ENCODE measurements at places on chromosomes 1 and 21.

DNA sequence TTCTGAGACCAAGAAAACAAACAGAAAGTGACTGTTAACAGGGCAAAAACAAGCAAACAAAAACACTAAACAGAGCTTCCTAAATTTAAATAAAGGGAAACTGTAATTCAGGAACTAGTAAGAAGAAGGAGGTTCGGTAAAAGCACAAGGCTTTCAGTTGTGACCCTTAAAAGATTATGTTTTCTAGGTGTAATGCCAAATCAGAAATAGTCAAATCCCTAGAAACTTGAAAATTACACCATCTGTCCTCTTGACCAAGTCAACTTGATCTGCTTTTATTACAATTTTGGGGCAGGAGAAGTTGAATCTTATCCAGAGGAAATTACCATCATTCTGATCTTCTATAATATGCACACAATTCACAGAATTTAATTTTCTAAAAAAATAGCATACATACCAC lies 754.0 kb upstream of the ADGRL4 start:
- no peak for DNase-seq

DNA sequence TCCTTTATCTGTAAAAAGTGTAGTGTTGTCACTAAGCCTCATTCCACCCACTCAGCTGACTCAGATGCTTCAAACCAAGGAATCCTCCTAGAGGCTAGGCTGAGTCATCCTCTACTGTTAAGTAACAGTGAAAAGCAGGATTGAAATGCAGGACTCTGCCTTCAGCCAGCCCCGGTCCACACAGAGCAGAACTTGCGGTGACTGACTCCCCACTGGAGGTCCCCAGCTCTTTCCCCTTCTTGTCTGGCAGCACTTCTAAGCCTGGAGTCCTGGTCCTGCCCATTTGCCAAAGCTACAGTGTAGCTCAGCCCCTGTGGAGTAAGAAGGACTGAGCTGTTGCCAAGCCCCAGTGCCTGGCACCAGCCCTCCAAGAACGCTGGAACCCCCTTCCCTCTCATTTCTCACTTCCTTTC lies 1.7 kb downstream of the RAB7B start:
- DNase-seq: peak; percentile 49

- no peak for DNase-seq
Observed at GRCh38 chr1:216210081-216210480, 213.2 kb downstream of the USH2A start.

DNA sequence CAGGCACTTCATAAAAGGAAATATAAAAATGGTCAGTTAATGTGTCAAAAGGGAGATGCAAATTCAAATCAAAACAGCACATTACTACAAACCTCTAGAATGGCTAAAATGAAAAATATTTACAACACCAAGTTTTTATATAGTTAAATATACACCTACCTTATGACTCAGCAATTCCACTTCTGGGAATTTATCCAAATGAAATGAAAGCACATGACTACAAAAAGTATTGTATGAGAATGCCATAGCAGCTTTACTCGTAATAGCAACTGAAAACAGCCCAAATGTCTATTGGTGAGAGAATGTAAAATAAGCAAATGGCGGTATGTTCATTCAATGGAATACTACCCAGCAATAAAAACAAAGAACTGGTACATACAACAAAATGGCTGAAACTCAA lies 175.8 kb upstream of the SPAG17 start:
- no peak for DNase-seq

GRCh38 chr1:181191494-181192040 lies 103.1 kb downstream of the IER5 start:
- no peak for DNase-seq

- DNase-seq: no peak
Observed at GRCh38 chr1:178127482-178128191, 33.7 kb downstream of the RASAL2 start.

GRCh38 chr1:209622841-209623829 lies 29.1 kb downstream of the LAMB3 start:
- no peak for DNase-seq

GRCh38 chr1:114719424-114719787 lies 2.8 kb upstream of the NRAS start:
- no peak for DNase-seq

- DNase-seq: no peak
Observed at GRCh38 chr1:21329209-21329844, 39.1 kb upstream of the ECE1 start.

DNA sequence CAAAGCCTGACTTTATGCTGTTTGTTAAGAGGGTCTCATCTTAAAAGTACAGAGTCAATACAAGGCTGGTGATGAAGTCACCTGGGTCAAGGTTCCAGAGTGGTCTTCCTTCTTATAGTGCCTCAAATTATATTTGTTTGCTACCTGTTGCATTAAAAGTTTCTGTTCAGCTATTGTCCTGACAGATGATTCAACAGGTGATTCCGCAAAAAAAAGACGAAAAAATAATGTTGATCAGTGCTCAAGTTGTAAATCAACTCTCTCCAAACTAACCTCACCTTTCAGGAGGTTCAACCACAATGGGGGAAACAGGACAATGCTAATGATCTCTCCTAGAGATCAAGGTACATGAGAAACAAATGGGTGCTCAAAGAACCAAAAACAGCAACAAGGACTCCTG lies 35.7 kb downstream of the HSF2BP start:
- DNase-seq: no peak

GRCh38 chr1:221855156-221855555 lies 113.3 kb upstream of the DUSP10 start:
- no peak for DNase-seq

GRCh38 chr1:43253173-43253572 lies 16.6 kb upstream of the TMEM125 start:
- no peak for DNase-seq

DNA sequence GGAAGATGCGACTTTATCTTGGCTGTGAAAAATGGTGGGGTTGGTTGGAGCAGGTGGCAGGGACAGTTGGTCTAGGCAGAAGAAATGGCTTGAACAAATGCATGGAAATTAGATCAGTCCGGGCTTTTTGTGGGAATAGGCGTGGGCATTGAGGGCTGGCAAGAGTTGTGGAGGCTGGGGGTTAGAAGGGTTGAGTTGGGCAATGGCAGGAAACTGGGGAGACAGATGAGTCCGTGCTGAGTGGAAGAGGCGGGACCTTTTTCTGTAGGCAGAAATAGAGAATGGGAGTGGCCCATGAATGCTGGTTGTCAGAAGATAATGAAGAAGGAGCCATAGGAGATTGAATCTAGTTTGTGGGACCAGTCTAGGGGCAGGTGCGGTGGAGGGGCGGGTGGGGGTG lies 6.9 kb downstream of the PDPN start:
- DNase-seq: no peak

DNA sequence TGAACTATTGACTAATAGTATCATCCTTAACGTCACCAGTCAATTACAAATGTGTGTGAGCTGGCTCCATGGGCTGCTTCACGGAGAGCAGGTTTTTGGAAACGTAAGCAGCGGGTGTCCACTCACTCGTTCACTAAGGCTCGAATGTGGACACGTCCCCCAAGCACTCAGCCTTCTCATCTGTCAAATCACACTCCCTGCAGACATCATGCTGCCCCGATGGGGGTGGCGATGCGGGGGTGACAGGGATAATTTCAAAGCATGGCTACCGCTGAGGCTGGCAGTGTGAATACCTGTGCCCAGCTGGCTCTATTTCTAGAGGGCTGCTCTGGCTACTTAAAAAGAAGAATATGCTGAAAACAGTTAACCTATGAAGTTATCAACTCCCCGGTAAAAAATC lies 71.3 kb downstream of the CAPZB start:
- no peak for DNase-seq

GRCh38 chr21:41653243-41653953 lies 113.5 kb downstream of the RIPK4 start:
- no peak for DNase-seq

GRCh38 chr1:185636848-185637247 lies 97.3 kb upstream of the HMCN1 start:
- DNase-seq: no peak

GRCh38 chr1:205916541-205916940 lies 26.7 kb downstream of the SLC26A9 start:
- no peak for DNase-seq

DNA sequence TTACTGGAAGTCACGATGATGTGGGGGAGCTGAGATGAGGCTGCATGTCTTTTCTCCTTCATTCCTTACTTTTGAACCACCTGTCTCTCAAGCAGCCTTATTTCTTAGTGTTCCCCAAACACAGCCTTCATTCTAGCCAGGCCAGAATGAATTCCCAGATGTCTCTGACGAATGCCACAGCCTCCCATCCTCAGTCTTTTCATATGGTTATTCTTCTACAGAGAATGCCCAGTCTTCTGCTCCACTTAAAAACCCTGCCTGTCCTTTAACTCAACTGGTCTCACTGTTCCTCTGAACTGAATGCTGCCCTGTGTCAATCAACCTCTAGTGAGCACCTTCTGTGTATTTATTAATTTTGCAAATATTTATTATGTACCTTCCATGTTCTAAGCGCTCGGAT lies 156.2 kb downstream of the PLA2G4A start:
- DNase-seq: no peak

DNA sequence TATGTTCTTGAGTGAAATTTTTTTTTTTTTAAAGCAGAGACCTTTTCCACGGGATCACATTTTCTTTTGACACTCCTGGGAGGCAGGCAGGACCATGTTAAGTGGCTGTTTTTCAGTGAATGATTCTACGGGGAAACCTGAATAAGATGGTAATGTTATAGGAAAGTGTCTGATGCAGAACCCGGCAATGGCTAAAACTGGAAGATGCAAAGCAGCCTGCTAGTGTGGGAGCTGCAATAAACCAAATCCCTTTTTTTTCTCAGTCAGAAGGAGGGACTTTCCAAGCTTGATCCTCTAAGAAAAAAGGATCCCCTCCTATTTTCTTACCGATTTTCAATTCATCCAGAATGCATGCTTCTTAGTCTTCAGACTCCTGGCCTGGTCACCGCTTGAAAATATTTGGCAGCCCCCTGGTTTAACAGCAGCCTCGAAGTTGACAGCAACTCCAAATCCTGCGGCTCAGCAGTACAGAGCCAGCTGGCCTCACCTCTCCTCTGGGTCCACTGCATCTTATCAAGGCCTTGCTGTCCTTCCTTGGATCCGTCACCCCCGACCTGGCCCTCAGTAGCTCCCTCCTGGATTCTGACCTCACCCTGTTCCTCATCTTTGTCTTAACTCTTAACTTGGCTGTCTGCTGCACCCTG lies 5.6 kb downstream of the MX2 start:
- DNase-seq: no peak

DNA sequence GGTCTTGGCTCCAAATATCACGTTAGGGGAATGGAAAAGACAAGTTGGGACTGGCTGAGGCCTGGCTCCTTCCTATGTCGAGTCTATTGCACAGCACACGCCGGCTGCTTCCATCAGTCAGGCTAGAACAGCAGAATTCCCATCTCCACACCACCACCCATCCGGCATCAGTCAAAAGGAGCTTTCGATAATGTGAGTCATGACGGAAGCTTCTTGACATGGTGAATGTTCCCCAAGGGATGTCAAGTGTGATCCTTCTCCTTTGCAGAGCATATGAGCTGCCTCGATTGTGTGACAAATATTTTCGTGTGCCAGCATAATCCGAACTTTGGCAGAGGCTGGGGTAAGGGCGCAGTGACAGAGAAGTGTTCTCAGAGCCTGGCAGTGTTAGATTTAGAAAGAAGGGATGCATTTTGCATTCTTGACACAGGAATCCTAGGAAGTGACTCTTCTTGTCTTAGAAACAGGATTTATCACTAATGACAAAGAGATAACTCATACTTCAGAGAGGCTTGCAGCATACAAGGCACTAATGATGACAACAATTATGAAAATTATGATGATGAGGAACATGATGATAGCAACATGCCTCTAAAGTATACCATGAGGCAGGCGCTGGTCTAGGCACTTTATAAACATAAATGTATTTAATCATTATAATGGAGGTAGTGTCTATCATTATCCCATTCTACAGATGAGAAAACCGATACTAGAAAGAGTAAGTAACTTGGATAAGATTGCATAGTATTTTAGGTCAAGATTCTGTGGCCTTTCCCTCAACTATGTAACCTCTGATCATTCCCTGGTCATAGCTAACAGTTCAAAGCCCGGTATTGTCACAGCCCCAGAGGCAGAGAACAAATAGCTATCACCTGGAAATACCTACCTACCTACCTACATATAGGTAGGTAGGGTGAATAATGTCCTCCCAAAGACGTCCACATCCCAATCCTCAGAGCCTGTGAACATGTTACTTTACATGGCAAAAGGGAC lies 135.0 kb downstream of the KCNJ6 start:
- DNase-seq: no peak

DNA sequence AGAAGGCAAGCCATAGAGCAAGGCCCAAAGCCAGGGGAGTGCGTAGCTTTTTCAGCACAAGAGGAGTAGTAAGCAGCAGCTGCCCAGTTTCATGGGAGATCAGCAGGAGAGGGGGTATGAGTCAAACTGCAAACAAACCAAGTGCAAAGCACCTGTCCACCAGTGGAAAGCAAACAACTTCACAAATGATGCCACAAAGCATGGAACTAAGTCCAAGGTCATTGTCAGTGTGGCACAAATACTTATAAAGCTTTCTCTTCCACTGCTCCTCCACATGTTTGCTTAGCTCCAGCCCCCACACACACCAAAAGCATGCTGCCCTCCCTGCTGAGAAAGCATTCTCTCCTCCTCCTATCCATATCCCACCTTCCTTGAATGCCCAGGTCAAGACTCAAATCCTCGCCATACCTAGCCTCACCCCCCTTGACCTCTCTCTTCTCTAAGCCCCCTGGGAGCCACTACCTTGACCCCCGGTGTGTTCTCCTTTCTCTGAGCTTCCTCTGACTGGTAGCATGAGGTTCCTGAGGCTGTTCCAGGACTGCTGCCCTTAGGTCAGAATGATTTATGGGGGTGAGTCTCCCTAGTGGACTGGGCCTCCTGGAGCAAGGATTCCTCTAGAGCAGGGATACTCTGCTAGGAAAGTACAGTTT lies 70.4 kb downstream of the DMAP1 start:
- no peak for DNase-seq

GRCh38 chr1:187909382-187909781 lies 1080.6 kb downstream of the PLA2G4A start:
- no peak for DNase-seq

GRCh38 chr1:150567717-150568593 lies 11.5 kb downstream of the MCL1 start:
- peak; percentile 56 for DNase-seq

DNA sequence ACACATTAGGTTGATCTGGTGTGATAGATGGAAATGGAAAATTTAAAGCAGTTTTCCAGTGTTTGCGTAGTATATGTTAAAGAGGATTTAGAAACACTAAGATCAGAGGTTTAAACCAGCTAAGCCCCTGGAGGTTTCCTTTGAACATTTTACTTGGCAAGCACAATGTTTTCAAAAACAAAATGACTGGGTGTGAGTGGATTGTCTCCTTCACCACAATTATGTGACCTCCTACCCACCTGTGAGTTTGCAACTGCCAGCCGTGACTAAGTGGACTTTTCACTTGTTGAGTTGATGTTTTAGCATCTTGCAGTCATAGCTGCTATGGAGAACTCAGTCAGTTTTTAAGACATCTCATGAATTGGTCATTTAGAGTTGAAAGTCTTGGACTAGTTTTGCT lies 4.7 kb downstream of the CCDC190 start:
- no peak for DNase-seq

- no peak for DNase-seq
Observed at GRCh38 chr1:214491468-214492146, 59.8 kb downstream of the PTPN14 start.
